ENCODE measurements at places on chromosomes 2 and 18.

DNA sequence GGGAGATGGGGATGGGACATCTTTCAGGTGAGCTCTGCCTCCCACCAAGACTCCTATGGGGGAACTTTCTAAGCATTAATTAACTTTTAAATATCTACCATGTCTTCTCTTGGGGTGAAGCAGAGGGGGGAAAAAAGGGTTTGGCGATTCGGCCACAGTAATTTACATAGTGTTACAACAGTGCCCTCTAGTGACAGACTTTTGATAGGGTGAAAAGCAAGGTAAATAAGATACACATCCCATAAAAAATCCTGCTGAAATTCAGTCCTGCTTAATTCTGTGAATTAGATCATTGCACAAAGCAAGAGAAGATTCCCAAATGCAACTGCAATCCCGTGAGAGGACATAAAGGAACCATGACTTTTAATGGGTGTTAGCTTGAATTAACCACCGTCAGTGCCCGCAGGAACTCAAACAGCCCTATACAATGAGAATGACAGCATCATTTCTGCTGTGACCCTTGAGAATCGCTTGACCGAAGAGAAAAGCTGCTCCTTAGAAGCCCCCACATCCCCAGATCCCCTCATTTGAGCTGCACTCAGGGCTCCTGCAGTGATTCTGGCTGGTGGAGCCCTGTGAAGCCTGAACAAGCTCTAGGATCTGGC, 32.8 kb downstream of the FAM124B start:
- DNase-seq, result peak; percentile 65

DNA sequence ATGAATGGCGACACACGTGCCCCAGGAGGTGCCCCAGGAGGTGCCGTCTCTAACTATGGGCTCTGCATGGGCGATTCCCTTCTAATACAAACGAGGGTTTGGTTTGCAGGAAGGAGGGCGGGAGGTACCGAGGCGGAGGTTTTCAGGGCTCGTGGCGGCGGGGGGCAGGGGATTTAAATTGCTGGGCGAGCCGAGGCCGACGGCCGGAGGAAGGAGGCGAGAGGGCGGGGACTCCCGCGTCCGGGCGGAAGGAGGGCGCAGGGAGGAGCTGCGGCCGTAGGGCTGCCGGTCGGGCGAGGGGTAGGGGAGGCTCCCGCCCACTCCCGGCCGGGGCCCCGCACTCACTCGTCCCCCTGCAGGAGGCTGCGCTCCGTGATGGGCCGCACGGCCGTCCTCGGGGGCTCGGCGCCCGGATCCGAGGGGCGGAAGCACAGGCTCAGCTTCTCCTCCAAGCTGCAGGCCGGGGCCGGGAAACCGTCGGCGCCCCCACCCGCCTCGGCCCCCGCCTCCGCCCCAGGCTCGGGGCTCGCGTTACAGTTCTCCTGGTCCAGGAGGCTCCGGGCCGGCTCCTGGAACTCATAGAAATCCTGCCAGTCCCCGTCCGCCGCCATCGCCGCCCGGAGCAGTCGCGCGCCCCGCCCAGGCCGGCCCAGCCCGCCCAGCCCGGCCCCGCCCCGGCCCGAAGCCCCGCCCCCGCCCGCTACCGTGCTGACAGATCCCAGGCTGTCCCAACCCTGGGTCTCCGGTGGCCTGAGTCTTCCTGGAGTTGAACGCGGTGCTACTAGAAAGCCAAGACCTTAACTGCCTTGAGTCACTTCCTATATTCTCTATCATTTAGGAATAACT, at the start of gene FEZ2:
TSS of gene FEZ2 (minus strand) at position 637 of the 846 bp plus-strand sequence. CDS start at position 611, 26 bp downstream.
- DNase-seq, result peak; percentile 75

- no peak for DNase-seq
These were observed 16.2 kb upstream of the GPC1 start for GRCh38 chr2:240419271-240419670.

DNA sequence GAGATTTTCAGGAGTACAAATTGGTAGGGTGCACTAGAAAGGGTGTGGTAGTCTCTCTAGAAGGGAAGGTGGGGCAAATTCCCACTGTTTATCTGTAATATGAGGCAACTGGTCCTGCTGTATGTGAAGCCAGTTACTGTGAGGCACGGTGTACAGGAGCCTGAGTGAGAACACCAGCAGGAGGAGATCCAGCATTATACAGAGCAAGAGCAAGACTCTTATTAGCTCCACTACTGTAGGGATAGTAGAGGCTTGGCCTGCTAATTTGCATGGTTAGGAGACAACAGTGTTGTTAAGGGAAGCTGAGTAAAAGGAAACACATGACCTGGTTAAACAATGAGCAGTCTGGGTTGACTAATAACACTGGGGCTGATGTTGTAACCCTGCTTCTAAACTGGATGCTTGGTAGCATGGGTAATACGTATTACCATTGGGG, 76.3 kb upstream of the WDSUB1 start:
- peak; percentile 89 for DNase-seq

DNA sequence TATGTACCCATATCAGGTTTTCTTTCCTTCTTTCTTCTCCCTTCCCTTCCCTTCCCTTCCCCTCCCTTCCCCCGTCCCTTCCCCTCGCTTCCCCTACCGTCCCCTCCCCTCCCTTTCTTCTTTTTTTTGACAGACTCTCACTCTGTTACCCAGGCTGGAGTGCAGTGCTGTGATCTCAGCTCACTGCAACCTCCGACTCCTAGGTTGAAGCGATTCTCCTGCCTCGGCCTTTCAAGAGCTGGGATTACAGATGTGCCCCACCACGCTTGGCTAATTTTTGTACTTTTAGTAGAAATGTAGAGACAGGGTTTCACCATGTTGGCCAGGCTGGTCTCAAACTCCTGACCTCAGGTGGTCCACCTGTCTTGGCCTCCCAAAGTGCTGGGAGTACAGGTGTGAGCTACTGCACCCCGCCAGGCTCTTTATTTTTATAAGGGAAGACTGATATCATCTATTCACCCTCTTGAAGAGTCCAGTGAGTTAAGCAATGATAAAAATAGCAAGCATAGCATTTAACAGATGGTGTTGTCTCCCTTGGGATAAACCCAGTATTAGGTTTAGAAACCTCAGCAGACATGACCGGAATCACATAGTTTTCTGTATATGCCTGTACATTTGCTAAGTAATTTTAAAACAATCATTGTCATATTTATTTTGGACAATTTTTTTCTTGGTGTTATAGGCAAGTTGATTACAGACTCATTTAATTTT, 888.4 kb downstream of the TRIB2 start:
- no peak for DNase-seq

DNA sequence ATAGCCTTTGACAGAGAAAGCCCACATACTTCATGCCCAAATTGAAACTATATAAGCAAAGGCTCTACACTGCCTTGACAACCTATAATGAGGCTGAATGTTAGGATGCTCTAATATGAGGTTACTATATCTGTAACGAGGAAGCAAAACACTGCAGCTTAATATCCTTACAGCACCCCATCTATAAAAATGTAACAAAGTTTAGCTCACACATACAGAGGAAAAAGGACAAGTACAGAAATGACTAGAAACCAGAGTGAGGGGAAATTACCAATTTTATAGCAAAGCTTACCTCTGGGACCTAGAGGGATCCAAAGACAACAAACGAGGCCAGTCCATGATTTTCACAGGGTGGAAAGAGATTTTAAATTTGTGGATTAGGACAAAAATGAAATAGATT, 138.5 kb downstream of the COL4A4 start:
- DNase-seq, result no peak

DNA sequence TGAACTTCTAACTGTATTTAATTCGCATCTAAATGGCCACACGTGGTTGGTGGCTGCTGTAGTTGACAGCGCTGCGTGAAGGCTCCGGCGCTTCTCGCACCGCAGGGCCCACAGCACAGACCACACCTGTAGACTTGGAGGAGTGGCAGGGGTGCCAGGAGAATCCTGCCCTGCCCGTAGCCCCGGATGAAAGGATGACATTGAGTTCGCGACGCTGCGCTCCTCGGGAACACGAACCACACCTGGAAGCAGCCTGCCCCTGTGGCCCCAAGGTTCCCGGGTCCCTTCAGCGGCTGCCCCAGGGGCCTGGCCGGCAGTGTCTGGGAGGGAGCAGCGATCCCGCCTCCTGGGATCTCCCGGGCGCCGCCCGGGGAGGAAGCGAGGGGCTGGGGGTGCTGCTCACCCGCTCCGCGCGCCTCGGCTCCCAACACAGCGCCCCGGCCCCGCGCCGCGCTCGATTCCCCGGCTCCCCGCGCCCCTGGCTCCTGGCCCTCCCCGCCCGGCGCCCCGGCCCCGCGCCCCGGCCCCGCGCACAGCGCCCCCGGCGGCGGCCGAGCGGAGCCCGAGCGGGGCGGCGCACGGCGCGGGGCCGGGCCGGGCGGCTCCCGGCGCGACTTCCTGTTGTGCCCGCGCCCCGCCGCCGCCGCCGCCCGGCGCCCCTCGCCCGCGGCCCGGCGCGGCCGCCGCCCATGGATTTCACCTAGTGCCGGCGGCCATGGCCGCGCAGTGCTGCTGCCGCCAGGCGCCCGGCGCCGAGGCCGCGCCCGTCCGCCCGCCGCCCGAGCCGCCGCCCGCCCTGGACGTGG, at the start of gene RNPEPL1:
TSS of gene RNPEPL1 (plus strand) at position 613 of the 806 bp plus-strand sequence. CDS start at position 716, 103 bp downstream.
- DNase-seq, result no peak

DNA sequence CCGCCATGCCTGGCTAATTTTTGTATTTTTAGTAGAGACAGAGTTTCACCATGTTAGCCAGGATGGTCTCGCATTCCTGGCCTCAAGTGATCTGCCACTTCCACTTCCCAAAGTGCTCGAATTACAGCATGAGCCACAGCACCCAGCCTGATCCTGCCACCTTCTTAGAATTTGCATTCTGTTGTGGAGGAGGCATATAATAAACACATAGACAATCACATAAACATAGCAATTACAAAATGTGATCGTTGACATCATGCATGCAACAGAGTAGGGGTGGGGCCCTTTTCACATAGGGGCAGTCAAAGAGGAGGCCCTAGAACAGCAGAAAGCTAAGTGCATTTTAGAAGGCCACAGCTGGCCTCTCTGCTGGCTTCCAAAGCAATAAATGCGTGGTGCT, 39.9 kb upstream of the TSPYL6 start:
- no peak for DNase-seq

DNA sequence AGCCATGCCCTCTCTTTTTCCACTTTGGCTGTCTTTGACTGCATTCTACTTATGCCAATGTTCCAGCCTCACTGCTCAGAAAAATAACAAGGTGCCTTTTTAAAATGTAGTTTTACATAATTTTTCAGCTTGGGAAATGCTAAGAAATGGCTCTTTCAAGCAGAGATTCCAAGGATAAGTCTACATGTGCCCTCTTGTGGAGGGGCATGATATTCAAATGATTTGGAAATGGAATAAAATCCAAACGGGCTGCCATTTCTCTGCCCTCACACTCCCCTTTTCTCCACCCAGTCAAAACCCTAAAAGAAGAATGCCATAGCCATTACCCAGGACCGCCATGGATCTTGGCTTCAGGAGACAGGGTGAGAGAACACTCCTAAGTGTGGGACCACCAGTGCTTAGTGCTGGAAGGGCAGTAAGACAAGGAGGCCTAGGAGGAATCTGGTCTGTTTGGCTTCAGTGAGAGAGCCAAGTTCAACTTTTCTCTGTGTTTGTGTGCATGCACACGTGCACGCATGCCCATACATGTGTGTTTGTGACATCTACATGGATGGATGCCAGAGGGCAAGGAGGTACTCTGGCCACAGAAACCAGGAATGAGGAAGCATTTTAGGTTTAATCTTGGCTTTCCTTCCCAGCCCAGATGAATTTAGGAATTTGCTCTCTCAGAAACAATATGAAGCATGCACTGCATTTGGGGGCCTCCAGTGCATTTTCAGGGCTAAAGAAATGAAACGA, 174.0 kb upstream of the SLC14A2 start:
- DNase-seq, result peak; percentile 1

GRCh38 chr2:140551287-140551686, 1579.5 kb downstream of the LRP1B start:
- DNase-seq, result no peak

DNA sequence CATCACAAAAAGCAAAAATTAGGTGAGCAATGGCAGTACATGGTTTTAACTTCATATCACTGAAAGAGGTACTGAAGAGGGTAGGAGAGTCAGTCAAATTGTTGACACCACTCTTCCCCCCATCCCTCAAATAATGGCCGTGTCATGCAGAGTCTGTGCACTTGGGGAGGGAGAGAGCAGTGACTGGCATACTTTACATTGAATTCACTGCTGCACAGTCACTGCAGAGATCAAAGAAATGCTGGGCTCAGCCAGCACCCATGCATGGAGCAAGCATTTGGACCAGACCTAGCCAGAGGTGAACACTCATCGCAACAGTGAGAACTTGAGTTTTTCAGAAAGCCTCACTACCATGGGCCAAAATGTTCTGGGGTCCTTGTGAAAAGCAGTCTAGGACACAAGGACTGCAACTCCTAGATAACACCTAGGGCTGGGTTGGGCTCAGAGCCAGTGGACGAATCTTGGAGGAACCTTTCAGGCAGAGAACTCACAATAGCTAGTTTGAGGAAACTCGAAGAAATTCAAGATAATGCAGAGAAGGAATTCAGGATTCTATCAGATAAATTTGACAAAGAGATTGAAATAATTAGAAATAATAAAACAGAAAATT, 112.9 kb downstream of the NR4A2 start:
- DNase-seq, result no peak

DNA sequence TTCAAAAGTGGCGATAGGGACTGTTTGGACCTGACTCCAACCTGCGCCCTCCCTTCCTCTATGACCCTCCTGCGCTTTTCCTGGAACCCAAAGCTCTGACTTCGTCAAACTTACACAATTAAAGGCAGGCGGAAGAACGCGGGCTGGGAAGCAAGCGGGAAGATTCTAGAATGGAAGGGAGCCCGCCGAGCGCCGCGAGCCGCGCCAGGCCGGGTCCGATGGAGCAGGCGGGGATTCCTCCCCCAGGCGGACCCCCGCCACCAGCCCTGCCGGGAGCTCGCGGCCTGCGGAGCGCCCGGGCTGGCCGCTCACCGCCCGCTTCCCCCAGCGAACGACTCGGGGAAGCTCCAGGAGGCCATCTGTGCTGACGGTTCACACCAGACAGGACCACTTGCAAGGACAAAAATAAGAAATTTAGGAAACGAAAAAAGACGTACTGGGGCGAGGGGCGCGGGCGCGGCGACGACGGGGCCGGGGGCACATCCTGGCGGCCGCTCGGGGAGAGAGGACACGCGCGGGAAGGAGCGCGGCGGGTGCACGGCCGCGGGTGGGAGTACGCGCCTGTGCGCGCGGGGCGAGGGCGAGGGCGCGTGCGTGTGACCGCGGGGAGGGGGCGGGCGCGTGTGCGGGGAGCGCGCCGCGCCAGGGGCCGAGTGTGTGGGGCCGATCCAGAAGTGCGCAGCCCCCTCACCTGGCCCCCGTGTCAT, 1.1 kb upstream of the SALL3 start:
- no peak for DNase-seq

GRCh38 chr18:22043837-22044236, 125.6 kb upstream of the GATA6 start:
- no peak for DNase-seq

GRCh38 chr2:129347486-129348217, 631.8 kb upstream of the RAB6C start:
- DNase-seq, result no peak

All from fibroblast of pulmonary artery (primary cell).